Left forelimb (tissue), 1 donor: ENCODE measurements at places on chromosomes 7 and 10.

- no peak for DNase-seq
Measured at GRCh38 chr7:20284771-20285143, 45.9 kb upstream of the ITGB8 start.

GRCh38 chr7:124724507-124725192, 40.9 kb downstream of the GPR37 start:
- DNase-seq, result no peak

- DNase-seq, result no peak
Measured at GRCh38 chr7:100914879-100915447, 19.3 kb upstream of the ACHE start.

DNA sequence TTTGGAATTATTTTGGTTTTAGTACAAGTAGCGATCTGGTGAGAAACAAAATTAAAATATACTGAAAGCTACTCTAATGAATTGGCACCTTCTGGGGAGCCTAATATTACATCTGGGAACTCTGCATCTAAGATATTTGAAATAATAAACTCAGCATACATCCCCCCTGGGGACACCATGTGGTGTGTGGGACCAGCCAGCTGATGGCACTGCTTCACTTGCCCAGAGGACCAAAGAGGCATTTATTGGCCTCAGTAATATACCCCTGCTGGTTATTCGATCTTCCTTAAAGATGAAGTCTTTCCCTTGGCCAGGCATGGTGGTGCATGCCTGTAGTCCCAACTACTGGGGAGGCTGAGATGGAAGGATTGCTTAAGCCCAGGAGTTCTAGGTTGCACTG, 195.1 kb upstream of the AUTS2 start:
- DNase-seq, result no peak

DNA sequence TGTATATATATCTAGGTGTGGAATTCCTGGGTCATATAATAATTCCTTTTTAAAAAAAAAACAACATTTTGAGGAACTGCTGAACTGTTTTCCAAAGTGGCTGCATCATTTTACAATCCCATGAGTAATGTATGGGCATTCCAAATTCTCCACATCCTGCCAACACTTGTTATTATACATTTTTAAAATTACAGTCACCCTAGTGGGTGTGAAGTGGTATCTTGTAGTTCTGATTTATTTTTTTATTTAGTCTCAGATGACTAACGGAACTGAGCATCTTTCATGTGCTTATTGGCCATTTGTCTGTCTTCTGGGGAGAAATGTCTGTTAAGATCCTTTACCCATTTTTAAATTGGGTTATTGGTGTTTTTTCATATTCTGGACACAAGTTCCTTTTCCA, 12.0 kb upstream of the KLHL7 start:
- DNase-seq, result no peak

DNA sequence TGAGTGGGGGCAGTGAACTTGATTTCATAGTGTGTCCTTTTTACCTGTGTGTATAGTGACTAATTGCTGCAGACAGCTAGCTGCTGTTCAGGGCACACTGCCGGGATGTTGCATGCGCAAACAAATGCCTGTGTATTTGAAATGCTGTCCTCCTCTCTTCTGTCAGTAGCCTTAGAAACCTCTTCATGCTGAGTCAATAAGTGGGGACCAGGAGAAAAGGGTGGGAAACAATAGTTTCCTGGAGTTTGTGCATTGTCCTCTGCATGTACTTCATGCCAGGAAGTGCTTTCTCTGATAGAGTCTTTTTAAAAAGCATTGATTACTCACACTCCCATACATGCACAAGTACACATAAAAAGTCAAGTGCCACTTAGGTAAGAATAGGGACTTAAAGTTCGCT, 1183.7 kb upstream of the CELF2 start:
- DNase-seq, result no peak

DNA sequence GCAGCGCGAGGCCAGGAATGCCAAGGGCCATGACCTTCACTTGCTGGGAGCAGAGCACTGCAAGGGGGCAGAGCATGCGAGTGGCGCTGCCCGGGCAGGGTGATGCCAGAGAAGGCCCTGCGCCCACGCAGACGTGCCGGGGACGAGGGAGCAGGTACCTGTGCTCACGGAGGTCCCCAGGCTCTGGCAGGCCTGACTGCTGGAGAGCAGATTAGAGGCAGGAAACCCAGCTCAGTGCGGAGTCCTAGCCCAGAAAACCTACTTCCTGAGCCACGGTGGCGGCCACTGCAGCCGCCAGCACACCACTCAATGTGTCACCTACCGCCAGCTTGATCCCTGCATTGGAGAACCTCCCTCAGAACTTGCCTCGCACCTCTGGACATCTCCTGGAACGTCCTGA, 148.4 kb downstream of the MAD1L1 start:
- no peak for DNase-seq

GRCh38 chr10:103125323-103126267, 67.5 kb downstream of the NT5C2 start:
- DNase-seq, result no peak

GRCh38 chr7:27345164-27345887, 102.7 kb downstream of the EVX1 start:
- DNase-seq, result no peak

- DNase-seq, result no peak
Measured at GRCh38 chr7:138957217-138957616, 24.0 kb downstream of the KIAA1549 start.

DNA sequence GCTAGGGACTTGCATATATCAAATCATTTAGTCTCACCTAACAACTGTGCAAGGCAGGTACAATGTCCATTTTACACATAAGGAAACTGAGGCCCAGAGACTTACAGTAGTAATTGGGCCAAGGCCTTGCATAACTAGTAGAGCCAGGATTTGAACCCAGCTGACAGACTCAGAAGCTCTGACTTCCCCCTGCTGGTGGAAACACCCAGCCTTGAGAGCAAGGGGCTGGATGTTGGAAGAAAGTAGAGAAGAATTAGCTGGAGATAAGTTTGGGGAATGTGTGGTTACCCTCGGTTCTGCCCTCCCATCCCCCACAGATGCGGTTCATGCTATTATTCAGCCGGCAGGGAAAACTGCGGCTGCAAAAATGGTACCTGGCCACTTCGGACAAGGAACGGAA, 2.0 kb downstream of the AP1S1 start:
- no peak for DNase-seq

GRCh38 chr7:98210513-98211220, 572 bp upstream of the BHLHA15 start:
- no peak for DNase-seq

DNA sequence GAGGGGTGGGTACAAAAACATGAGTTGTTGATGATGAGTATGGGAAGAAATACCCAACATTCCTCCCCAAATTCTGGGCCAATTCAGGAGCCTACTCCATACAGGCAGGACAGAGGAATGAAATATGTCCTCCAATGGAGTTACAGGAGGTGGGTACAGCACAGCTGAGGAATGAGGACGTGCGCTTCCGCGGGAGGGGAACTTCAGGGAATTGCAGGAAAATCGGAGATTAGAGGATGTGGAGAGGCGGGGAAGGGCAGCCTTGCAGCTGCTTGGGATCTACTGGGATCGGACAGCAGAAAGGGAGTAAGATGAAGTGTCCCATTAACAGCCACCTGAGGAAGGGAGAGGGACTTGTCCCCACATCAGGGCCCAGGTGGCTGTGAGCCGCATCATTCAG, 50.2 kb downstream of the PDIA4 start:
- no peak for DNase-seq

- DNase-seq, result no peak
Measured at GRCh38 chr10:47264797-47265281, 35.2 kb upstream of the GDF10 start.

DNA sequence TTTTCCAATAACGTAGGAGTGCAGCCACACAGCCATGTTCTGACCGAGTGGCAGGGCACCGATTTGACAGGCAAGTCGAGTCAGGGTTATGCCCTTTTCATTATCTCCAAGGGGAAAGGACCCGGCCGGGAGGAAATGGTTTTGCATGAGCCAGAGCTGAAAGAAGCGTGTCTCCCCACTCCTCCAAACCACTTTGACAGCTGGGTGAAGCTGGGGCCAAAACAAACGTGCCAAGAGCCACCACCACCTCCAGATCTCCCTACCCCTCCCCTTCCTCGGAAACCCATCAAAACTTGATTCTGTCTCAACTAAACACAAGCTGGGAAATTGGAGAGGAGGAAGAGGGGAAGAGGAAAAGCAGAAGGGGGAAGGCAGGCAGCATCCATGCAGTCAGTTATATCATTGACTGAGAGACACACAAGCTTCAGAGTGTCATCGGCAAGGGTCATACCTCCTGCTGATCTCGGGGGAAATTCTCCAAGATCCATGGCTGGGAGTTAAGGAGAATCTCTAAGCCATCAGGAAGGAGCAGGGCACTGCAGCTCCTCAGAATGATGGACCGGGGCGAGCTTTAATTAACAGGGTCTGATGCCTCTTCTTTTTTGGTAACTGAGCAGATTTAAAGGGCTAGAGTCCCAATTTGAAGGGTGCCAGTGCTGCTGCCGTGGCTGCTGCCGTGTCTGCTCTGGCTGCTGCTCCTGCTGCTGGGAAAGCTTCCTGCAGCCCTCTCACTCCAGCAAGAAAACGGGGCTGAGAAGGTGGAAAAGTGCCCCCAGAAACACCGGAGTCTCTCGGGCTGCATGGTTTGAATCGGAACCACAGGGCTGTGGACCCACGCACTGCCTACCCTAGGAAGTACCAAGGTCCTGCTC, 34.7 kb upstream of the CALN1 start:
- no peak for DNase-seq

- no peak for DNase-seq
Measured at GRCh38 chr10:133511408-133511807, 15.8 kb upstream of the CYP2E1 start.

- DNase-seq, result no peak
Measured at GRCh38 chr7:108051454-108051853, 48.5 kb upstream of the LAMB1 start.

DNA sequence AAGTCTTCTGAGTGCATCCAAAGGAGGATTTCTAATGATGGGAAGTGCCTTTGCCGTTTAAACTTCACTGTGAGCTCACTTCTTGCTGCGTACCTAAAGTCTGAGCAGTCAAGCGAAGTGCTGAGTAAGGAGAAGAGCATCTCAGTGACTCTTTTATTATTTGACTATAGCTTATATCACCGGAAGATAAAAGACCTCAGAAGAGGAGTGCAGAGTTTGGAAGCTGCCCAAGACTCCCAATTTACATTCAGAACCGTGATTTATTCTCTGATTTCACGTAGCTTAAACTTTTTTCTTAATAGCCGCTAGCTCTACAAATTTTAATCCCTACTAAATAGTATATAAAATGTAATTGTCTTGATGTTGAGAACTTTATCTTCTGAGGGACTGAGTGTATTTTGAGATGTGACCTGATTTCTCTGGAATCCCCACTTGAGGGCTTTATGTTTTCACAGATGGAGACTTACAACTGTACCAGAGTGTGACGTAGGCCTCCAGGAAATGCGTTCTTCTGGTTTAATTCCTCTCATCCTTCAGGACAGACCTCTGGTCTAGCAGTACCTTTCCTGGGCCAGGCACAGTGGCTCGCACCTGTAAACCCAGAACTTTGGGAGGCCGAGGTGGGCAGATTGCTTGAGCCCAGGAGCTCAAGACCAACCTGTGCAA, 51.1 kb downstream of the CAMK1D start:
- DNase-seq, result no peak

GRCh38 chr7:28069807-28070206, 110.8 kb downstream of the JAZF1 start:
- peak; percentile 82 for DNase-seq

GRCh38 chr7:148882841-148883265, 1.2 kb downstream of the EZH2 start:
- no peak for DNase-seq

DNA sequence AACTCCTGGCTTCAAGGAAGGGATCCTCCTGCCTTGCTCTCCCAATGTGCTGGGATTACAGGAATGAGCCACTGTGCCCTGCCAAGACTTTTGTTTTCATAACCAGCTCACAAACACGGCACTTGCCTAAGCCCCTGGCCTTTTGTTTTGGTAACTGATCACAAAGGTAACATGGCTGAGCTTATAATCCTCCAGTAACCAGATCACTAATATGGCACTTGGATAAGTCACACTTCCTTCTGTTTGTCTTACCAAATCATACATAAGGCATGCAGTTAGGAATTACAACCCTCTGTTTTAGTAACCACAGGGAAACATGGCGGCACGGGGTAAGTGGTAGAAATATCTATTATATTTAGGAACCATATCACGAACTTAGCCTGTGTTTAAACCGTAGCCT, 577.1 kb downstream of the CALN1 start:
- DNase-seq, result no peak

GRCh38 chr10:118036281-118036875, 10.4 kb downstream of the RAB11FIP2 start:
- DNase-seq, result no peak

DNA sequence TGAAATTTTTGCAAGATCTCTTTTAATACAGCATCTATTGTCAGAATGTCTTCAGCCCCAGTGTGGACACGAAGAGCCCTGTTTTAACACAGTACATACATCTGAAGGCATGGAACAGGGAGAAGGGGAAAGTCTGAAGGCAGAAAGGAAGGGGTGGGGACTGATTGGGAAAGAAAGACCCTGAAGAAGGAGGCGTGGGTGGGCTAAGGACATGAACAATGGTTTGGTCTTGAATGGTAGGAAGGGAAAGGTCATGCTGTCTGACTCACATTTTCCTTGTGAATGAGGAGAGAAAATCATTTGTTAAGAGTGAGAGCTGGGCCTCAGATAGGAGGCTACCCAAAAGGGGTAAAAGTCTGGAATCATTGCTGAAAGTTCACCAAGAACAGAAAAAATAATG, 297.1 kb downstream of the GALNT17 start:
- DNase-seq, result no peak

DNA sequence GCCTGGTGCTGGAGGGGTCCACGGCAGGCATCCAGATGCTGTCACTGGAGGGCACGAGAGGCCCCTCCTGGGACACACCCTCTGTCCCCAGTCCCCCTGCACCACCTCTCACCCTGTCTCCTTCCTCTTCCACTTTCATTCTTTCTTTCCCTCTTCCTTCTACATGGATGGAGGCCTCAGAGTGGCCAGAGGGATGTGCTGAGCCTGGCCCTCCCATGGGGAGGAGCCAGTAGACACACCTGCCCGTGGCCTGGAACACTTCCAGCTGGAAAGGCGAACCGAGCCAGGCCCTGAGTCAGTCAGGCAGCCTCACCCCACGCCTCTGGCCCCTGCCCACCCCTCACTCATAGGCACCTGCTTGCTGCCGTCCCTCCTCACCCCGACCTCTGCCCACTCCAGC, 55.9 kb upstream of the MXI1 start:
- no peak for DNase-seq

GRCh38 chr10:58281092-58281752, 12.3 kb downstream of the CISD1 start:
- no peak for DNase-seq

DNA sequence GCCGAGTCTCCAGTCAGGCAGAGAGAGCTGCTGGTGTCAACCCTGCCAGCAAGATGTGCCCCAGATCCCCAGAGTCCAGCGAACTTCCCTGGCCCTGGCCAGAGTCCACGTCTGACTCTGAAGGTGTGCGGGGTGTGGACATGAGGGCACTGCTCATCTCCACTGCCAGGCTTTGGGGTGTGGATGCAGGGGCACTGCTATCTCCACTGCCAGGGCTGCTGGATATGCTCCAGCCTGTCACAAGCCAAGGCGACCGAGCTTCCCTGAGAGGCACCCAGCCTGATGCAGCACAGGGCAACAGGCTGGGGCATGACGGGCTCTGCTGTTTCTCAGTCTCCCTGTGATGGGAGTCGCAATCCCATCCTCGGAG, 596.8 kb downstream of the PTPRN2 start:
- DNase-seq, result no peak

GRCh38 chr7:4884164-4884563, 648 bp upstream of the RADIL start:
- no peak for DNase-seq
